Stimulated activated CD4-positive, alpha-beta T cell treated with anti-CD3 and anti-CD28 coated beads, Interleukin-15, amount 100 ng/mL, for 1 hour (primary cell): ENCODE measurements at places on chromosomes 6 and 20.
A peak's percentile ranks its signal among the peaks of the same experiment; 100 is the strongest.

DNA sequence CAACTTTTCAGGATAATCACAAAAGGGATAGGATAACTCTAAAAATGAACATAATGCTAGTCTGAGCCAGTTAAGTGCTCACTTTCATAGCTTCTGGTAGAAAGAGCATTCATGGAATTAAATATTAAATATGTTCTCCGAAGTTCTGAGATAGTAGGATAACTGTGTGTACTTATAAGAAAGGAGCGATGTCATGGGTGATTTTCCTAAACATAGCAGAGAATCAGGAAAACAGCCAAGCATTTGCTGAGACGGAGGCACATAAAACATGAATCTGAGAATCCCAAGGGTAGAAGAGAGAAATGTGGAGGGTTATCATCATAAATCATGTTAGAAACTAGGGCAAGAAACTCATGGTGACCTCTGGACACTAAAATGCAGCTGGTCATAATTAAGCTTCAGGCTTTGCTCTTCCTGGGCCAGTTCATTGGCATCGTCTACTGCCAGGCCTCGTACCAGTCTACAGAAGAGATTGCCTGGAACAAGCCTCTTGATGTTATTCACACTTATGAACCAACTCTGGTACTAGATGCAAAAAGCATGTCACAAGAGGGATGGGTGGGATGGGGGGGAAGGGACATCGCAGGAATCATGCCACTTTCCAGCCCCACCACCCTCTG is 436.6 kb downstream of the PRKN start:
- no peak for DNase-seq

- no peak for DNase-seq
Observed at GRCh38 chr6:48449002-48449401, 338.0 kb upstream of the PTCHD4 start.

- peak; percentile 15 for DNase-seq
Observed at GRCh38 chr20:37651932-37652331, 41.9 kb upstream of the CTNNBL1 start.

DNA sequence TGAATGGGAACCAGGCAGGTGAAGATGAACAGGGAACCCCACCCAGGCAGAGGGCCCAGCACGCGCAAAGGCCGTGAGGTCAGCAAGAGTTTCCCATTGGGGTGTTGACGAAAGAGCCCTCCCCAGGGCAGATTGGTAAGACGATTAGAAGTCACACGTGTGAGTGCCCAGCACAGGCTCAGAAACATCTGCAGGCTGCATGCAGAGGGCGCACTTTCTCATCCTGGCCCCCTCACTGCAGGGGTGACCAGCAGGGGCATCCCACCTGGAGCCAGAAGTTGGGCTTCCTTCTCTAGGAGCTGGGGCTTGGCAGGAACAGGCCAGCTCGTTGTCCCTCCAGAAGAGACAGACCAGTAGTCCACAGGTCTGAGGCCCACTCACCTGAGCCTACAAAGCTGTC is 38.4 kb downstream of the VSTM2L start:
- no peak for DNase-seq

DNA sequence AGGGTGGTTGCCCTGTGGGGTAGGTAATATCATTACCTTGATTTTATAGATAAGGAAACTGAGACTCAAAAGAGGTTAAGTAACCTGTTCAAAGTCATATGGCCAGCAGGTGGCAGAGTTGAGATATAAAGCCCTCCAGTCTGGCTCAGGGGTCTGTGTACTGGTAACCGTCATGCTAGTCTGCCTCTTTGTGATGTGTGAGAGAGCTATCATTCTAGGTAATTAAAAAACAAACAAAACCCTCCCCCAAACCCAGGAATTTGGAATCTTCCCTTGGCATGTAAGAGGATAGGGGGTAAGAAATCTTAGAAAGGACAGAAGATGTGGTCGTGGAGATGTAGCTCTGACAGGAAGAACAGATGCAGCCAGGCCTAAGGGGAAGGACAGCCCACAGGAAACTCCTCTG is 206.0 kb downstream of the CDC5L start:
- no peak for DNase-seq
